ENCODE measurements at places on chromosomes 12 and 14.
A peak's percentile ranks its signal among the peaks of the same experiment; 100 is the strongest.

DNA sequence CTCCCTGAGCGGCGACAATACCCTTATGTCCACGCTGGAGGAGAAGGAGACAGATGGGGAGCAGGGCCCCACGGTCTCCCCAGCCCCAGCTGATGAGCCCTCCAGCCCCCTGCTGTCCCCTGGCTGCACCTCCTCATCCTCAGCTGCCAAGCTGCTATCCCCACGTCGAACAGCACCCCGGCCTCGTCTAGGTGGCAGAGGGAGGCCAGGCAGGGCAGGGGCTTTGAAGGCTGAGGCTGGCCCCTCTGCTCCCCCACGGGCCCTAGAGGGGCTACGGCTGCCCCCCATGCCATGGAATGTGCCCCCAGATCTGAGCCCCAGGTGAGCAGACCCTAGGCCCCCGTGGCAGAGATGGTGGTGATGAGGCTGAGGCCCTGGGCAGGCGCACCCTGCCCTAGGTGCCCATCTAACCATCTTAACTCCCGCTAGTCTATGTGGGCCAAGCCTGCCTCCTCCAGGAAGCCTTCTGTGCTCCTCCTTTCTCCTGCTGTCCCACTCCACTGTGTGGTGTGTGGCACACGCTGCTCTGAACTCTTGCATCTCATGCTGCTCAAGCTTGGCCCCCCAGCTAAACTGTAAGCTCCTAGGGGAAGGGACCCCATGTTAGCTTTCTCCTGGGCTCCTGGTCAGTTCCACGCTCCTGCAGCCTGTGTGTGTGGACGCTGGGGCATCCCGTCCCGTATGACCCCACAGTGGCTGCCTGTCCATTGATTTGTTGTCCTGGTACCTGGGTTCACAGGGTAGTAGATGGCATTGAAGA, 12.1 kb downstream of the MCRS1 start:
- DNase-seq = no peak

DNA sequence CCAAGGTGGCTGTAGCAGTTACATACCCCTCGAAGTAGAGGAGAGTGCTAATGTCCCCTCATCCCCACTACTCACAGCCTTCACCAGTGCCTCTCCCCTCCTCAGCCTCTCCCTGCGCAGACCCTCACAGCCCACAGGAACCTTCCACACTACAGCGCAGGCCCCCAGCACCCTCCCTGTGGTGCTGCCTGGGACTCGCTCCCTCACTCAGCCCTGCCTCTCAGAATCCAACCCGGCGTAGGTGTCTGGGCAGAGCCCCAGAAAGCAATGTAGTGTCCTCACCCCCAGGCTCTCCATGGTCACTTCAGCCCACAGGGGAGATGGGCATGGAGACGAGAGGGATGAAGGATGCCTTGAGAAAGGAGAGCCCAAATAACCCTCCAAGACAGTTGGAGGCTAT, 10.9 kb upstream of the ZNF740 start:
- DNase-seq = no peak

GRCh38 chr12:18224745-18225144, 36.6 kb upstream of the PIK3C2G start:
- DNase-seq = no peak

DNA sequence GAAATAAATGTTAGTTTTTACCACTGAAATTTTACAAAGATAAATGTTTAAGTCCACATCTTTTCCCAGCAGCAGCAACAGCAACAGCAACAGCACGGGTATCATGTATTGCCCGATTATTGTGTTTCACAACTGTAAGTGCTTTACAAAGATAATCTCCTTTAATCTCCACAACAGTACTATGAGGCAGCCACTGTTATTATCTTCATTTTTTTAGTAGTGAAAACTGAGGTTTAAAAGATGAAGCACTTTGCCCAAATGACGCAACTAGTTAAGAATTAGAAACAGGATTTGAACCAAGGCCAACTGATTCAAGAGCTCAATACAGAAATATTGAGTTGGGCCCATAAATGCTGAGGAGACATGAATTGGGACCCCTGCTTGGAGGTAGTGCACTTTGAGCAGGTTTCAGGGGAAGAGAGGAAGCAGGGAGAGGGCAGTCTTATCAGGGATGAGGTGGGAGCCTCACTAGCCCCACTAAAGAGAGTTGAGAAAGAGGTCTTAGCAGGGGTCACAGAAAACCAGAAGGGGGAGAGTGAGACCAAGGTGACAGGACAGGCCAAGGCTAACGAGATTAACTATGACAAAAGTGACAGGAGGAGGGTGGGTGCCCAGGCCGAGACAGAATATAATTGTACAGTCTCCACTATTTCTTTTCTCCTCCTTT, 15.3 kb downstream of the KRT2 start:
- DNase-seq = no peak

- DNase-seq = no peak
Observed at GRCh38 chr12:2284321-2284813, 231.6 kb downstream of the CACNA1C start.

GRCh38 chr12:9742661-9743060, 9.8 kb upstream of the CLECL1 start:
- no peak for DNase-seq

DNA sequence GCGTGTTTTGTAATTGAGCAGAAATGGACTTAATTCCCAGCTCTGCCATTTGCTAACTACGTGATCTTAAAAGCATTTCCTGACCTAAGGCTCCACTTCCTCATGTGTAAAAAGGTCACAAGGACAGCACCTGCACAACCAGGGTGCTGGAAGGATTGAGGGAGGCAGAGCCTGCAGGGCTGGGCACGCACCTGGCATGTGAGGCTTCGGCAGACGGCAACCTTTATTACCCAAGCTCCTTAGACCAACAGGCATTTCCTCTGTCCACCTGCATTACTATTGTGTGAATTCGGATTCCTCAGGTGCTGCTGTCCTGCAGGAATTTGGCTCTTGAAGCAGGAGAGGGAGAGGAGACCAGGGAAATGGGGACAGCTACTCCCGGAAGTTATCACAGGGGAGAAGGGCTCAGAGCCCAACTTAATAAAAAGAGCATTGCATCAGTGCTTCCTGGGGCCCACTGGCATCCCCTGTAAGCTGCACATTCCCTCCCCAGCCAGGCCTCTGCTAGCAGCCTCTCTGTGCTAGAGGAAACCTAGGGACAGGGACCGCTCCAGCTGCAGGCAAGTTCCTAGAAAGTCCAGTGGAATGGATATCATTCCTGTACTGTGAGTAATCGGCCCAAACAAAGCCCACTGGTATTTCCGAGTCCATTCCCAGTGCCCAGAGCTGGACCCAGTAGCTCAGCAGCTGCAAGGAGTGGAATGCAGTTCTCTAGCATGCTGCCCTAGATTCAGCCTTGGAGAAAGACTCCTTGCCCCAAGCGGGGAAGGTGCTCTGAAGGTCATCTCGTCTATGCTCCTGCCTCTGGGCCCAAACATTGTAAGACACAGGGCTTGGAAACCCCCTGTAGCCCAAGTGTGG, 157.1 kb upstream of the CCND2 start:
- DNase-seq = no peak

- no peak for DNase-seq
Observed at GRCh38 chr12:25072906-25073650, 121.9 kb downstream of the DNAI7 start.

GRCh38 chr12:113912760-113913329, 53.3 kb downstream of the RBM19 start:
- no peak for DNase-seq

GRCh38 chr14:59768855-59769375, 101.7 kb downstream of the RTN1 start:
- DNase-seq = no peak

GRCh38 chr12:74722709-74723108, 185.1 kb downstream of the ATXN7L3B start:
- no peak for DNase-seq

GRCh38 chr12:101795786-101796185, 35.0 kb downstream of the GNPTAB start:
- DNase-seq = no peak

GRCh38 chr12:100995771-100996170, 201.2 kb downstream of the ANO4 start:
- DNase-seq = no peak

- DNase-seq = no peak
Observed at GRCh38 chr14:54894995-54895394, 7.6 kb downstream of the GCH1 start.

DNA sequence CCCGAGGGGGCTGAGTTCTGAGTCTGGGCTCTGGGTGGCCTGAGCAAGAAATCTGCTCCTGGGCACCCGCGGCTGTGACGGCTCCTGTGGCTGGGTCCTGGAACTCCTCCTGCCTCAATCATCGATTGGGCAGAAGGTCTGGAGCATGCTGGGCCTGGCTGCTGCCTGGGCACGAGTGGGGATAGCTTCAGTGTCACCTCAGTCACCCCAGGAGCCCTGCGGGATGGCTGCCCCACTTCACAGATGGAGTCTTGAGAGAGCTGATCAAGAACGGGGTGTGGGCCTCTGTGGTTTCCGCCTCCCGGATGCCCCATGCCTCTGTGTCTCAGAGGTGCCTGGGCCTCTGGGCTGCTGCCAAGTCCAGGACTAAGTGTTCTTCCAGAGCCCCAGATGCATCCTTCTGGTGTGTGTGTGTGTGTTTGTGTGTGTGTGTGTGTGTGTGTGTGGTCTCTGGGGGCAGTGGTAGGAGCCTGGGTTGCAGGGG, 185.6 kb upstream of the C14orf180 start:
- peak; percentile 41 for DNase-seq

DNA sequence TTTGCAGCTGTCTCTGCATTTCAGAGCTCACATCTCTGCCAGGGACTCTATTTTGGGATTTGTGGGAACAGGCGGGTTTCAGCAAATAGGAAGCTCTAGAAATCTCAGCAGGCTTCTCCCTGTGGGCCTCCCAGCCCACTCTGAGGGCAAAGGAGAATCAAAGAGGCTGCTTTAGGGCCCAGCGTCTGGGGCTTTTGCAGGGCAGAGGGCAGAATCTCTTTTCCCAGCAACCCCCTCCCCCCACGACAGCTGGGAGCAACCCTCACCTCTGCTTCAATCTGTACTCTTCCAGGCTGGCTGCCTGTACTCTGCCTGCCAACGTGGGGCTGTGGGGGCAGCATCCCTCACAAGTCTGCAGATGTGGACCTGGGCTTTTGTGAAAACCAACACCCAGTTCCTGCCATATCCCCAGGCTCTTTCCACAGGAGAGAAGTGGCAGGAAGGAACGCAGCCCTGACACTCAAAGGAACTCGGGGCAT, 529.6 kb upstream of the TBX3 start:
- no peak for DNase-seq

GRCh38 chr12:4742416-4742970, 22.3 kb downstream of the GALNT8 start:
- no peak for DNase-seq

GRCh38 chr14:54138354-54139038, 181.9 kb upstream of the BMP4 start:
- DNase-seq = no peak

DNA sequence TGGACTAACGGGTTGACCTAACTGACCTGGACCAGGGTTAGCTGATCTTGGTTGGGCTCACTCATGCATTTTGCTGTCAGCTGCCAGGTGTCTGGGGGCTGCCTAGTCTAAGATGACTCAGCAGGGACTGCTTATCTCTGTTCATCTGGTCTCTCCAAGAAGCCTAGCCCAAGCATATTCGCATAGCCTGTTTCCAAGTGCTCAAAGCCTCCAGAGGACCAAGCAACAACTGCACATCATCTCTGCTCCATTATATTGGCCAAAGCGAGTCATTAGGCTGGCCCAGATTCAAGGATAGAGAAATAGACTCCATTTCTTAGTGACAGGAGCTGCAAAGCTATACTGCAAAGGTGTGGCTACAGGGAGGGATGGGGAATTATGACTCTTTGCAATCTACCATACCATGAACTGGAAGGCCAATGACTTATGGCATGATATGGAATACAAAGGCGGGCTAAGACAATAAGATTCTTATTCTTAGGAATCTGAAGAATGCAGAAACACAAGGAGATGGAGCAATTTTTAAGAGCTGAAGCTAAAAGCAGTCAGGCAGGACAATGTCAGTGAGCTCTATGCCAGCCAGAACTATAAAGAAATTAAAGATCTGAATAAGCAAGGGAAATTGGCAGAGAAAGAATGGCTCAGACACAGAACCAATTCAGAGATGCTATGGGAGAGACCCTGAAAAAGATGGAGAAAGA, 194.6 kb upstream of the FSCB start:
- no peak for DNase-seq

DNA sequence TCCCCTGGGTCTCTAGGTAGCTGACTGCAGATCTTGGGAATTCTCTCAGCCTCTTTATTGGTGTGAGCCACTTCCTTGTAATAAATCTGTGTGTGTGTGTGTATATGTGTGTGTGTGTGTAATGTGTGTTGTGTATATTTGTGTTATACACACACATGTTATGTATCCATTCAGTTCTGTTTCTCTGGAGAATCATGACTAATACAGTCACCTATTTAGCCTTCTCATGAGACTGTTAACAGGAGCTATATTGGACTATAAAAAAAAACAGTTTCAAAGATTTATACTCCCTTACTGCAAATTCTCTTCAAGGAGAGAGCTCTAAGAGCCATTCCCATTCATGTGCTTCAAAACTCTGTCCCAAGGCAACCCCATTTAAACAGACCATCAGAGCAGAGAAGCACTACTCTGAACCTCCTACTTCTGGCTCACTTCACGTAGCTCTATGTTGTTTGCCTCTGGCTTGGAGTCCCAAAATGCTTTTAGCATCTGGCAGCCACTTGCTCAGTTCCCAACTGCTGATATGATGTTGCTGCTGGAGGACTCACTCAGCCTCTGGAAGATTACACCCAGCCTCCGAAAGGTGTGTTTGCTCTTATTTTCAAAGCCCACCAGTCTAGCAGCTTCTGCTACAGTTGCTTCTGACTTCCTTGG, 48.7 kb upstream of the KITLG start:
- DNase-seq = no peak

DNA sequence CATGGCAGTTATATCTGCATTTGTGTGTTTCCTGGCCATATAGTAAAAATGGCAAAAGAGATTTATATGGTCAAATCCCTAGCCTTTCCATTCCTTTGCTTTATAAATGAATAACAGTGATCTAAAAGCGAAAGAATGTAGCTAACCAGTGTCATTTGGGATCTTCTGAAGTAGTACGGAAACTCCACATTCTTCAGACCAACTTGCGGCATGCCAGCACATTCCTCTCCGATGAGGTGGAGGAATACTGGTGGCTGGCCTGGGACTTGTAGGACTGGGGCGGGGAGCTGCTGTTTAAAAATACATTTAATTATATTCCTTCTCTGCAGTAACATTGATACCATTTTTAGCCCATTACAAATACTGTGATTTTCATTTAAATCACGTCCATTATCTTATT, 85.3 kb downstream of the SAMD4A start:
- no peak for DNase-seq

DNA sequence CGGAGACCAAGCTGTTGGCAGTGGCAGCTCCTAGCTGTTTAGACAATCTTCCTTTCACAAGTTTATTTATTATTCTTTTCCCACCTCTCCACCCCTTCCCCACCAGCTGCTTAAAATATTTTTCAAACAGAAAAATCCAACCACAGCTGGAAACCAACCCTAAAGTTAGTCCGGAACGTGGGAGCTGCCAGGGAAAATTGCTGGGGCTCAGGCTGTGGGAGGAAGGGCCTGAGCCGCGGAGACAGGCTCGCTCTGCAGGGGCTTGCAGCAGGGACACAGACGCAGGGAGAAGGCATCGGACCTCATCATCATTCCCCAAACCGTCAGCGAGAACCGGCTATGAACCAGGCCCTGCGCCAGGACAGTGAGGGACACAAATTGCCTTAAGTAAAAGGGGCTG, 16.1 kb upstream of the TMEM106C start:
- DNase-seq = no peak
